ENCODE measurements at places on chromosomes 2 and 18.

DNA sequence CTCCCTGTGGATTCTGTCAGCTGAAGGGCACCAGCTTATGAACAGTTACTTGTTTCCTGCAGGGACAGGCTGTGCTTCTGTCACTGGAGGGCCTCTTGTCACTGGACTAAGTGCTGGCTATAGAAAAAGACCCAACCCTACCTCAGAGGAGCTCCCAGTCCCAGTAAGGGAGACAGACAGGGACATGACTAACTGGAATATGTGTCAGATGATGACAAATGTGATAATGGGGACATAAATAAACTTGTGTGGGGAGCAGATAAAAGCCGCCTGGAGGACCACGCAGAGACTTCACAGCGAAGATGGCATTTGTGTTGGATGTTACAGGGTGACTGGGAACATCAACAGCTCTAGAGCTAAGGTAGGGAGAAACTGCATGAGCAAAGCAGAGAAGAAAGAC lies 95.0 kb downstream of the MAPRE2 start:
- DNase-seq, result no peak

- no peak for DNase-seq
Measured at GRCh38 chr2:66495788-66496640, 61.1 kb downstream of the MEIS1 start.

GRCh38 chr18:48762022-48762421 lies 188.7 kb downstream of the SMAD7 start:
- no peak for DNase-seq

DNA sequence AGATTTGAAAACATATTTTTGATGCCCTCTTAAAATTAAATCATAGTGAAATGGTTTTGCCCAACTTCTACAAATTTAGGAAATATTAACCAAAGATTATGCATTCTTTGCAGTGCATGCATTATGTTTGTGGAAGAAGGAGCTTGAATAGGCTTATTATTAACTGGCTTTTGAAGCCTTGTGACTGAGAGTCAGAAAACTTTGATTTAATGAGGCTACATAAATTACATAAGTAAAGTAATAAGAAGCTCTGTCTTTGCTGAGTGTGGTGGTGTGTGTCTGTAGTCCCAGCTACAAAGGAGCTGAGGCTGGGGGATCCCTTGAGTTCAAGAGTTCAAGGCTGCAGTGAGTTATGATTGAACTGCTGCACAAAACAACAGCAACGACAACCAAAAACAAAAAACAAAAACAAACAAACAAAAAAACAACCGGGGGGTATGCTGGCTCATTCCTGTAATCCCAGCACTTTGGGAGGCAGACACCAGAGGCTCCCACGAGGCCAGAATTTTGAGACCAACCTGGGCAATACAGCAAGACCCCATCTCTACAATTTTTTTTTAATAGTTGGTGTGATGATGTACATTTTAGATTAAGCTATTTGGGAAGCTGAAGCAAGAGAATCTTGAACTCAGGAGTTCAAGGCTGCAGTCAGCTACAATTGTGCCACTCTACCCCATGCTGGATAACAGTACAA lies 57.0 kb upstream of the LRRTM4 start:
- DNase-seq, result no peak

DNA sequence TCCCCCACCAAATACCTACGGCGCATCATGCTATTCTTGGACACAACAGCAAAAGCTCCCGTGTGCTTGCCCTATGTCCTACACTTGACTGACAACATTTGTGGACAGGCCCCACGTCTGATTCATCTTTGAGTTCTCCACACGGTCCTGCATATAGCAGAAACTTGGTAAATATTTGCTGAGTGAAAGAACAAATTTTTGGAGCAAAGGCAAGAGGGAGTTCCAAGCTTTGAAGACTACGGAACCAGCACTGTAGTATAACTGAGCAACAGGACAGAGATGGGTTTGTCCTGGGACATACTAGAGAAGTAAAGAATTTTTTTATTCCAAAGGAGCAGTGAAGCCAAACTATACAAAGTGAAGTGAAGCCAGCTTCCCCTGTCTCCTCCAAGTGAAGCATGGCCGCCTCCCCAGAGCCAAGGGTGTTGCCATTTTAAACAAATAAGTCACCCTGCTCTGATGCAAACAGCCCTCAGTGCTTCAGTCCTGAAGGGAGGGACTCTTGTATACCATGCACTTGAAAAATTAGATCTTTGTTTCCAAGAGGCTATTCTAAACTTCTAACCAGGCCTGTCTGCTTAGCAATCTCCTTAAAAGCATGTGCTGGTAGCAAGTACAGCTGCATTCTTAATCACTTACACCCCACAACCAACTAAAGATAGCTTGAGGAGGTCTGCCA lies 35.9 kb downstream of the SPRED2 start:
- no peak for DNase-seq

DNA sequence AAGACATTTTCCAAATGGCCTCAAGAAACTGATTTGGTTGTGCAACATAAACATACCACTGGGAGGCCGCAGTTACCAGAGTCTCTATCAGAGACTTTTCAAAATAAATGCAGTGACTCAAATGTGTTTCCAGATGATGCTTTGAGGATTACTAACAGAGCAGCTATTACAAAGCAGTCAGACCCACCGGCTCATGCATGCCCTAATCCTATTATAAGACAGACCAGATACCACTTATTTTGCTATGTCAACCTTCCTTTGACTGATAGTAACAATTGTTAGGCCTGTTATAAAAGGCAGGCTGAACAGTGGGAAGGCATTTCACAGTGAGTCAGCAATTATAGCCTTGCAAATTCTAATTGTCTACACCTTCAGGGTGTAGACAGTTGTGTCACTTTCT lies 217.7 kb downstream of the LRRTM1 start:
- DNase-seq, result peak; percentile 36

- DNase-seq, result no peak
Measured at GRCh38 chr2:44953499-44953883, 12.0 kb downstream of the SIX3 start.

- DNase-seq, result no peak
Measured at GRCh38 chr2:108355906-108356734, 21.6 kb upstream of the SULT1C4 start.

All from NCI-H526 treated with DMSO at 0.1 percent for 48 hours (cell line).